ENCODE measurements at places on chromosomes 11 and 22.
A peak's percentile ranks its signal among the peaks of the same experiment; 100 is the strongest.

DNA sequence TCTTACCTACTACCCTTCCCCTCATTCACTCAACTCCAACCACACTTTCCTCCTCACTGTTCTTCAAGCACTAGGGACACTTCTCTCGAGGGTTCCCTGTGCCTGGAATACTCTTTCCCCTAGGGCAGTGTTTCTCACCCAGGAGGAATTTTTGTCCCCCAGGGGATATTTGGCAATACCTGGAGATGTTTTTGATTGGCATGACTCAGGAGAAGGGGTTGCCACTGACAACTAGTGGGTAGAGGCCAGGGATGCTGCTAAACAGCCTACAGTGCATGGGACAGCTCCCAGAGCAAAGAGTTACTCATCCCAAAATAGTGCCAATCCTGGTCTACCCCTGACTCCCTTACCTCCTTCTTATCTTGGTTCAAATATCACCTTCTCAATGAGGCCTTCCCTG is 40.0 kb downstream of the BTG4 start:
- DNase-seq = peak; percentile 47

DNA sequence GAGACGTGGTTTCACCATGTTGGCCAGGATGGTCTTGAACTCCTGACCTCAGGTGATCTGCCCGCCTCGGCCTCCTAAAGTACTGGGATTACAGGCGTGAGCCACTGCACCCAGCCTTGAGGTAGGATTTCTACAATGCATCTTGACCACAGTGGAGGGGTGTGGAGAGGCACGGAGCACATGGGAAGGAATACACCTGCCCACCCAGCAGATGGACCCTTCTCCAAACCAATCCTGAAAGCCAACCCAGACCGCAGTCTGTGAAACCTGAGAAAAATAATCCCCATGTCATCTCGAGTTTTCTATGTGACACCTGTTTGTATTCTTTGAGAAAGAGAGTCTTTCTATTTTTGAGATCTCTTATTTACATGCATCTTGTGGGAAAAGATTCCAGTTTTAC is 32.5 kb downstream of the LGR4 start:
- no peak for DNase-seq

- DNase-seq = peak; percentile 23
These were observed 8.9 kb downstream of the TTC17 start for GRCh38 chr11:43367382-43368178.

GRCh38 chr11:122733318-122733717 is 77.8 kb downstream of the UBASH3B start:
- no peak for DNase-seq

DNA sequence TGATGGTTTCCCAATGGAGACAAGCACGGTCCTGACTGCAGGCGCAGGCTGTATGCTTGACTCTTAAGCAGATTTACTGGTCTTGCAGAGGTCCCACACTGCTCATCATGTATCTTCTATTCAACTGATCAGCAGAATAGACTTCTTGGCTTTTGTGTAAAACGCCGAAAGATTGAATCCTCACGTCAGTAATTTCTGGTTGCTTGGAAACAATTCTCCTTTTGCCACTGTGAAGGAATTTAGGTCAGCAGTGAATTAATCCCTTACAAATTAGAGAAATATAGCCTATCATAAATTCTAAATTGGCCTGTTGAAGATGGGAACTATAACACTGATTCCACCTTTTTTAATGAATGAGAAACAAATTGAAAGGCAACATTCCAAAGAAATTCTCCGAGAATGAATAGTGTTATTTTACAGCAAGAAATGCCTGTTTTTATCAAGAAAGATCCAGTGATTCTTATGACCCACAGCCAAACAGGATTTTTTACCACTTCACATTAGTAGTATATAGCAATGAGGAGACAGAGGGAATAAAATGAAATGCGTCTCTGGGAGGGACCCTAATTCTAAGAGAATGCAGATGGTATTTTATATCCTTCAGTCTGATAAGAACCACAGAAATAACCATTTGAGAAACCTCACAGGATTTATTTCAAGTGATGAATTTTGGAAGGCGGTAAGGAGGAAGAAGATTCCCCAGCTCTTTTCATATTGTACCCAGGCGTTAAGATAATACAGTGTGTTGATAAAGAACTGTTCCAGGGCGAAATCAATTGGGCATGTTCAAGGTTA is 362.5 kb downstream of the RAB38 start:
- no peak for DNase-seq

GRCh38 chr11:41660585-41660984 is 201.1 kb upstream of the LRRC4C start:
- no peak for DNase-seq

DNA sequence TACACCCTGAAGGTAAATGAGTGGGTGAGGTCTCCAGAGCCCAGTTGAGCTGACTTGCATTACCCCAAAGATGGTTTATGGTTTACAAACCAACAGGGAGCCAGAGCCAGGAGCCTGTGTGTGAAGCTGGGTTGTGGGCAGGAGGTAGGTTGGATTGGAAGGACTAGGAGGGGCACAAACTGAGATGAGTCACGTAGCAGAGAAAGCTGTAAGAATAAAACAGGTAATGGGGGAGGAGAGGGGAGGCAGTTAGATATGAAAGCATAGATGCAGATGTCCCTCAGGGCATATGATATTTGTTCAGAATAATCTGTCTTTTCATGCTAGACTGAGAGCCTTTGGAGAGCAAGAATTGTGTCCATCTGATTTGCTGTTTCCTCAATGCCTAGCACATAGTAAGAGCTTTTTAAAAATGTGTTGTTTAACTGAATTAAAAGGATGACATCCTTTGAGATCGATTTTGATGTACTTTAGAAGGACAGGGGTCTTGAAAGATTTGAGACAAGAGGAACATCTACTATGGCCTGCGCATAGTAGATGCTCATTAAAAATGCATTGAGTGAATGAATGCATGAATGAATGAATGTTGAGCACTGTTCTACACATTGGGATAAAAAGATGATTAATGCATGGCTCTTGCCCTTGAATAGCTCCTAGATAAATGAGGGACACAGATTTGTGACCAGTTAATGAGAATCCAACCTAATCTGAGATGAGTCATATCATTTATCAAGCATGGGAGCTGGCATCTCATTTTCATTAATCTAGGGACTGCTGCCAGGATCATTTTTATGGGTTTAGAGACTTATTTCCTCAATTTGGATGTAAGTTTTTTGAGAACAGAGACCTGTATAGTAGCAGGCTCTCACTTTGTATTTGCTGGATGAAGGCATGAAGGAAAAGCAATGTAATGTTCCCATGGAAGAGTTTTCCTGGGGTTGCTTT is 175.8 kb upstream of the BDNF start:
- DNase-seq = no peak

GRCh38 chr11:126404367-126404766 is 48.9 kb downstream of the ST3GAL4 start:
- peak; percentile 45 for DNase-seq

DNA sequence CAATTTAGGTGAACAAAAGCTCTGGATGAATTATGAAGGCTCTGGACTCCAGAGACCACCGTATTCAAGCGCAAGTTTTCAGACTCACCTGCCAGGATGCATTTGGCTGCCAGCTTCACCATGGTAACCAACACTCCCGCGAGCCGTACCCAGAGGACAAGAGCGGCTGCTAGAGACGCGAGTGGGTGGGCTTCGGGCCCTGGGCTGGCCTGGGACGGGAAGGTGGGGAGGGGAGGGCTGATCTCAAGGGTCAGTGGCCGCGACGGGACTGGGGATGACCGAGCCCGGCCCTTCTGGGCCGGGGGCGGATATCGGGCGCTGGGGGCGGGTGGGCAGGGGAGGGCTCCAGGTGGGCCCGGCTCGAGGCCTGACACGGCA is 344 bp downstream of the IFT27 start:
- DNase-seq = peak; percentile 26

DNA sequence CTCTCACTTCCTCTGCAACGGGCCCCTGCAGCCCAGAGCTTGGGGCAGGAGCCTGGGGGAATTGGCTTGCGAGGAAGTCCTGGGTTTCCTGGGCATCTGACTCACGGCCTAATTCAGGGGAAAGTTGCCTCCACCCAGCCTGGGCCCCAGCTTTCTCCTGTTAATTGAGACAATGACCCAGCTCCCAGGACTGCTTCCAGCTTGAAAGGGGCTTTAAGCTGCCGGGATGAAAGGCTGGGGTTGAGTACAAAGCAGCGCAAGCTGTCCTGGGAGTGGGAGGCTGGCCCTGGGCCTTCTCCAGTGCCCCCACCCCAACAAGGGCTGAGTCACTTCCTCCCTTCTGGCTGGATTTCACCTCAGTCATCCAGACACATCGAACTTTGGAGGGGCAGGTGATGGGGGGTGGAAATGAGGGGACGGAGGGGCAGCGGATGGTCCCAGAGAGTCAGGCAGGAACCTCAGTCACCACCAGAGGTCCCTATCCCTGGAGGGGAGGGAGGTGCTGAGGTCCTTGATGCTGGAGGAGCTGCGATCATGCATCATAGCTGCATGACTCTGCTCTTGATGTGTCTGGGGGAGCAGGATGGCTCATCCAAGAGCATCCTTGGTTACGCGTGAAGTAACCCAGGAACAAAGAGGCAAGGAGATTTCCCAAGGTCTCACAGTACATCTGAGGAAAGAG is 30.1 kb upstream of the OAF start:
- peak; percentile 78 for DNase-seq

DNA sequence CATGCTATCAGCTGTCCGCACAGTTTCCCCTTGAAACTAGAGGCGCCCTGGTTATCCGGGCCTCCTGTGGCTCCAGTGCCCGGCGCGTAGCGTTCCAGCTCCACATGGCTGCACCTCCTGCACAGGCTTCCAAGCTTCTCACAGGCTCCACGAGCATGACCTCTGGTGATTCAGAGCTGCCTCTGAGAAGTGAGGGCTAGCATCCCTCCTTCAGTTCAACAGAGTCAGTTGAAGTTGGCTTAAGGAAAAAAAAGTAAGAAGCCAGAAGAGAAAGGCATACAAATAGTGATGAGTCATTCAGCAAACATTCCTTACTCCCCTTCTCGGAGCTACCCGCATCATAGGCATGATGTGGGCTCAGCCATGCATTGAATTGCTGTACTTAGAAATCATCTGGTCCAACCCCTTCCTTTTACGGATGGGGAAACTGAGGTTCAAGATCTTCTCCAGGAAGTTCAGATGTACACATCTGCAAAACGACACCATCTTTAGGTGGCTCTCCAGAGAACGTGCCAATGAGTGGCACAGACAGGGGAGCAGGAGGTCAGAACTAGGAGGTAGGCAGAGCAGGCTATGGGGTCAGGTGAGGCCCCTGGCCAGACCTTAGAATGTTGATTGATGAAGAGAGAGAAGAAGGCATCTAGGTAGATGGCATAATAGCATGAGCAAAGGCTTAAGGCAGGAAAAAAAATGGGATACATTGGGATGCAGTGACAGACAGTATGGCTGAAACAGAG is 216.3 kb upstream of the TBCEL start:
- peak; percentile 89 for DNase-seq

GRCh38 chr22:49183208-49183825 is 644.4 kb downstream of the BRD1 start:
- no peak for DNase-seq

GRCh38 chr11:78476066-78476465 is 58.4 kb upstream of the GAB2 start:
- DNase-seq = no peak

- DNase-seq = no peak
These were observed 5.6 kb downstream of the MAPK8IP1 start for GRCh38 chr11:45890886-45891550.

DNA sequence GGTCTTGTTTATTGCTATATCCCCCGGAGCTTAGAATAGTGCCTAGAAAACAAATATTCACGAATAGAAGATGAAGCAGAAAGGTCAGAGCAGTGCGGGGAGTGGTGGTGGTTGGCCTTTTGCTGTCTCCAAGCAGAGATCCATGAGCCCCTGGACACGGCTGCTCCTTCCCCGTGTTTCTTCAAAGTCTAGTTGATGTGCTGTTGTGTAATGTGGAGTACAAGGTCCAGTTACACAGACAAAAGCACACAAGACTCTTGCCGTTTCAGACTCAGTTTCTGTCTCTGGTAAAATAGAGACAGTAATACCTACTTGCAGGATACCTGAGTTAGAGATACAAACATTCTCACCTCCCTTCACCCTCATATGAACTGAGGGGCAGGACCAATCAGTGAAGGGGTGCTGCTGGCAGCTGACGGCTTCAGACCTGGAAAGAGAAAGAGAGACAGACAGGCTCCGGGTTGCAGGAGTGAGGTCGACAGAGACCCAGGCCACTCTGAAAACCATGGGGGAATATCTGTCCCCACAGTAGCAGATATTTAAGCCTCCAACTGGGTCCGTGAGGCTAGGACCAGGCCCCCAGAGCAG is 56.2 kb downstream of the RASSF10 start:
- no peak for DNase-seq

GRCh38 chr11:100777103-100777502 is 90.0 kb downstream of the ARHGAP42 start:
- DNase-seq = peak; percentile 25

DNA sequence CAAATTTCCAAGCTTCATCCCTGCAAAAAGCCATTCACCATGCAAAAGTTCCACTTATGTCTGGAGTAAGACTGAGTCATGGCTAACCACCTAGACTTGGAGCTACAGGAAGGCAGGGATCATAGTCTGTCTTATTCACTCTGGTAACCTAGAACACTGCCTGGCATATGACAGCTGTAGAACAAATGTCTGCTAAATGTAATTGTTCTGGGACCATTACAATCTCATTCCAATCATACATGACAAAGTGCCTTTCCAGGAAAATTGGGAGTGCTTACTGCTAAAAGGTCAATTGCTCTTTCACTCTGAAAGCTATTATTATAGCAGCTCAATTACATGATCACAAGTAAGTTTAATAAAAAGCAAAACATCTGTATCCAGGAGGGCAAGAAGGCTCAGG is 99.1 kb upstream of the CHRM4 start:
- DNase-seq = peak; percentile 65

DNA sequence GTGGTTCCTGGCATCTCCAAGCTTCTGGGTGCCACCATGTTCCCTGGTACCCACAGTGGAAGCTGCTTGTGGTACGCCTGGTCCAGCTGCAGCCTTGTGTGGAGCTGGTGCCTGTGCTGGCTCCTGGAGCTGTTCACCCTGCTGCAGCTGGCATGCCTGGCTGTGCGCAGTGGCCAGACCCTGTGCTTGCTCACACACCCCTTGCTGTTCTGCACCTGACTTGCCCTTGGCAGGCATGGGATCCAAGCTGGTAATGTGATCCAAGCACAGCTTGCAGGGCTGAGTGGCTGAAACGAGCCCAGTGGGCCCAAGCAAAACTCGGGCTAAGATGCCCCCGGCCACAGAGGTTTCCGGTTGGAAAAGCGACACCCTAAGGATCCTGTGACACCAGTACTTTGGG is 104.7 kb upstream of the CLMP start:
- DNase-seq = no peak

GRCh38 chr11:68776442-68777235 is 25.3 kb upstream of the TESMIN start:
- no peak for DNase-seq
